Hematopoietic multipotent progenitor cell treated with erythropoietin and hydrocortisone succinate and interleukin-3 and kit ligand, for 15 days (in vitro differentiated cells): ENCODE measurements at places on chromosomes 4 and X.

- no peak for DNase-seq
These were observed 62.8 kb upstream of the NKX1-1 start for GRCh38 chr4:1469043-1469442.

- DNase-seq: no peak
These were observed 75.7 kb upstream of the PAK3 start for GRCh38 chrX:111020283-111020682.

GRCh38 chr4:73329300-73329699, 70.7 kb upstream of the ANKRD17 start:
- DNase-seq: no peak

GRCh38 chrX:43211570-43211969, 433.6 kb upstream of the PPP1R2C start:
- DNase-seq: no peak

DNA sequence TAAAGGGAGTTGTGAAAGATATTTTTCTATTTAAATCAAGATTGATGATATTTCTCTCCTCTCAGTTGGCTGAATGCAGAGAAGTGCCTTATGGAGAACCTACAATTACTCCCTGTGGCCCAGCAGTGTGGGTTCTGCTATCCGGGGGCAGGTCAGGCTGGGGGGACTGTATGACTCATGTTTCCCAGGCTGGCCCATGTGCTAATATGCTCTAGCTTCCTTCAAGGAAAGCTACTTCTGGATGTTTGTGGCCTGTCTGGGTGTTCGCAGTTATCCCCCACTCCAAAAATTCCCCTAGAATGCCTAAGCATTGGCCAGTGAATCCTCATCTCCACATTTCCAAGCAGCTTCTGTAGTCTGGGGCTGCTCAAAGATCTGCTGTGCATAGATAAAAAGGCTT, 58.9 kb upstream of the SPP1 start:
- DNase-seq: no peak

- no peak for DNase-seq
These were observed 53.2 kb downstream of the ADRA2C start for GRCh38 chr4:3819210-3819919.

DNA sequence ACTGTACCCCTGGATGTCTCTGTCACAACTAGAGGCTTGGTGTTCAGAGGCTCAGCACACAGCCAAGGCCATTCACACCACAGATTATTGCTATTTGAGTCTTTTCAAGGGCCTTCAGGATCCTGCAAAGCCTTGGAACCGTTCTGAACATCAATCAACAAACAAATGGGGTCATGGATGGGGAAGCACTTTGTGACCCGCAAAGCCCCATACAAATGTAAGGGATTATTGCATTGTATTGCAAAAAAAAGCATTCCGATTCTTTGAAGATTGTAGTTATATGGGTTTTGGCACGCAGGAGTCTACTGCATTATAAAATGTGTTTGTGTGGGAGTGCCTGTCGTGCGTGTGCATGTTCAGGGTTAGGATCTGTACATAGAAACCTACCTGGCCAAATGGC, 17.3 kb upstream of the BCORL1 start:
- no peak for DNase-seq

- no peak for DNase-seq
These were observed 329.4 kb upstream of the BOD1L1 start for GRCh38 chr4:13956947-13957346.

DNA sequence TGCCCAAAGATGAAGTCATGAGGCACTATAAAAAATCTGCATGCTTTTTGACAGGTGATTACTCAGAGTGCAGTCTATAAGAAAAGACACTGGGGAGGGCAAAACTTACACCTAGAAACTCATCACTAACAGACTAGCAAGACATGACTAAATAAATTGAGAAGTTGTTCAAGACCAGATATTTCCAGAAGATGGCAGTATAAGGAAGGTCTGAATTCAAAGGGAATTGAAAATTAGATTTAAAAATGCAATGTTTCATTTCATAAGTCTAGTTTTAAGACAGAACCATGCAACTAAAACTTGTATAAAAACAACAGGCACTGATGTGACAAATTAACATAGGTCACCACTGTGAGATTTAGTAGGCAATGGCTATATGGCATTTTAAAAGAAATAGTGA, 232.5 kb upstream of the POF1B start:
- DNase-seq: no peak

DNA sequence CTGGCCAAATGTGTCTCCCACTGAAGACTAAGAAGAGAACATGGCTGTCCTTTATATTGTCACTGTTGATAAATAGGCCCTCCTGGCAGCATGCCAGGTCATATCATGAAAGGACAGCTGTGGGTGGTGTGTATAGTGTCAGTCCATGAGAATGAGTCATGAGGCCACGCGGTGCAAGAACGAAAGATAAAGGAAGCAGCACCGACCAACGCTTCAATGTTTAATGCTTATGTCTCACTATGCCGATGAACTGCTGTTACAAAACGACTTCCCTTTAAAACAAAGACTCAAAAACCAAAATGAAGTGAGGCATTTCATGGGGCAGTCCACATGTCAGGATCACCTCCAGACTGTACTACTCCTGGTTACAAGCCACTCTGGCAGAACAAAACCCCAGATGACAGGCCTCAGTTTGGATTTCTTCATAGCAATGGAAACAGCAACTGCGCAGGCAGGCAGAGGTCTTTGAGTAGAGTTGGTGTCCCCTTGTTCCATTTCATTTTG, 5.2 kb upstream of the TCEANC start:
- DNase-seq: peak; percentile 95

DNA sequence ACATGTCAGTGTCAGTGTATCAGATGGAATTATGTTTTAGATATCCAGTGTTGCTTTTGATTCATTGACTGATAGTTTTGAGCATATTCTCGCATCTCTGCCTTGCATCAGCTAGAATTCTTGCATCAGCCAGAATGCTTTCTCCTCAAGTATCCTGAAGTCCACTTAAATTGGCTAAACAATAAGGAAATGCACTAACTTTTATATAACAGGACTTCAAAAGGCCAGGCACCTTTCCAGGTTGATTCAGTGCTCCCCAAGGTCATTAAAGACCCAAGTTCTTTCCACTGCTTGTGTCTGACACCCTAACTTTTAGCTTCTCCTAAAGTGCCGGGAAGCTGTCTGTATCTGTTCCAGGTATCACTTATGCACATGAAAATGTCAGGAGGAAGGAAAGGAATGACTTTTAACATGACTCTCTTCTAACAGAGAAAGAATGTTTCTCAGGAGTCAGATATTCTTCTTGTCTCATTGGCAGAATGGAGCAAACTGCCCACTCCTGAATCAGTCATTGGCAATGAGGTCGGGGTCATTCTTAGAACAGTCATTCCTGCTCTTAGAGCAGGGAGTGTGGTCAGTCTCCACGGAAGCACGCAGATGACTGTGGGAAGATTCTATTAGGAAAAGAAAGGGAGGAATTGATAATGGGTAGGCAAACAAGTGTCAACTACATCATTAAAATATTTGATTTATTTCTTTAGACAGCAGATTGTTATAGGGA, 92.9 kb upstream of the TLL1 start:
- DNase-seq: no peak

DNA sequence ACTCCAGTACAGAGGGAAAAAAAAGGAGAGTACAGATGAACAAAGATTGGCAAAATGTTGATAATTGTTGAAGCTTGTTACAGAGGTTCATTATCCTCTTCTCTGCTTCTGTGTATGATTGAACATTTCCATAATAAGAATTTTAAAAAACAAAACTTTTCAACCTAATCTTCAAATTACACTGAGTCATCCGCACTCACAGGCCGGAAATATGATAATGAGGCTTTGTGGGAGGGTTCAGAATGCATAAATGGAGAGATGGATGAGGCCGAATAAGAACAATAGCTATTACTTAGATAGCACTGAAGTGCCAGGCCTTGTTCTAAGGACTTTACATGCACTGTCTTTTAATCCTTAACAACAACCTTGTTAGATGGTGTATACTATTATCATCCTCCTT, 4.6 kb upstream of the ERCC6L start:
- DNase-seq: no peak

- DNase-seq: no peak
These were observed 255.8 kb downstream of the COL25A1 start for GRCh38 chr4:109046471-109047201.
